GM04503 (cell line): ENCODE measurements at places on chromosomes 12 and 14.

DNA sequence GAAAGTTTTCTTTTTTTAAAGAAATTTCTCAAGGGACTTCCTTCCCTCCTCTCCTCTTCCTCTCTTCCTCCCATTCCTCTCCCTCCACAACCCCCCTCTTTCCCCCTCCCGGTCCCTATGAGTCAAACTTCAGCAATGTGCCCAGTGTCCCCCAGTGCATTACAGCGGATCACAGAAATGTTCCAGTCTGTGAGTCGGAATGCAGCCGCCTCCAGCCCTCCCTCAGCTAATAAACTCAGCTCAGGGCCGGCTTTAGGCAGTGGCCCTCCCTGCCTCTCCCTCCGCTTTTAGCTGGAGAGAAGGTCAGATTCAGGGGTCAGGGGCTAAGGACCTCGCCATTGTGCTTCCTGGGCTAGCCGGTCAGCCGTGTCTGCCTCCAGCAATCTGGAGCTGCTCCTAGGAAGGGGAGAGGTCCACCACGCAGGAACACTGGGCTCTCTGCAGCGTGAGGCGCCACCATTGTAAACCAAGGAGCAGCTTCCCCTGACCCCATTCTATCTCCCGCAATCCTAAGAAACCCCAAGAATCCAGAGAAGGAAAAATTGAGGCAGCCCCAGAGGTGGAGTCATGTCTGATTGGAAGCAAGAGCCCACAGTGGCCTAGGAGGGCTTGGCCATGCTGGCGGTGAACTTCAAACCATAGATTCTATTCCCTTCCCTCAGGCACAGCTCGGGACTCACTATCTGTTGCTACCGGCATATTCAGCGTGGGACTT lies 1.1 kb upstream of the HDAC7 start:
- peak; percentile 94 for DNase-seq

GRCh38 chr12:94070520-94070919 lies 77.9 kb upstream of the PLXNC1 start:
- no peak for DNase-seq

- peak; percentile 62 for DNase-seq
Measured at GRCh38 chr12:115710104-115710564, 567.4 kb downstream of the MED13L start.

DNA sequence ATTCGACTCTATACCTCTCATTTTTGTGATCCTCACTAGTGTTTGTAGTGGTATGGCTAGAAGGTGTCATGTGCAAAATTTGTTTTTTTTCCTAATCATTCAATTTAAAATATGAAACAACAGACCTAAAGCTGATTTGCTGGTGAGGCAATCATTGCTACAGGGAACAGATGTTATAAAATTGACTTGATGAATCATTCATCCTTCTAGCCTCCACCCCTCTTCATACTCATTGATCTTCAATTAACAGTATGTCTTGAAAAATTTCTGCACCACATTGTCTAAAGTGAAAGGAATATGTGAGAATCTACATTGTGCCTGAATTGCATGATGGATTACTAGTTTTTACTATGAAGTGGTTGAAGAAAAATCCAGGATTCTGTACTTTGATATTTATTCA lies 349.0 kb upstream of the NAV3 start:
- no peak for DNase-seq

GRCh38 chr14:35557221-35557747 lies 23.3 kb downstream of the INSM2 start:
- no peak for DNase-seq
